ENCODE measurements at places on chromosomes 6 and 20.

GRCh38 chr6:158037771-158038170 is 56.1 kb downstream of the SYNJ2 start:
- DNase-seq = no peak

DNA sequence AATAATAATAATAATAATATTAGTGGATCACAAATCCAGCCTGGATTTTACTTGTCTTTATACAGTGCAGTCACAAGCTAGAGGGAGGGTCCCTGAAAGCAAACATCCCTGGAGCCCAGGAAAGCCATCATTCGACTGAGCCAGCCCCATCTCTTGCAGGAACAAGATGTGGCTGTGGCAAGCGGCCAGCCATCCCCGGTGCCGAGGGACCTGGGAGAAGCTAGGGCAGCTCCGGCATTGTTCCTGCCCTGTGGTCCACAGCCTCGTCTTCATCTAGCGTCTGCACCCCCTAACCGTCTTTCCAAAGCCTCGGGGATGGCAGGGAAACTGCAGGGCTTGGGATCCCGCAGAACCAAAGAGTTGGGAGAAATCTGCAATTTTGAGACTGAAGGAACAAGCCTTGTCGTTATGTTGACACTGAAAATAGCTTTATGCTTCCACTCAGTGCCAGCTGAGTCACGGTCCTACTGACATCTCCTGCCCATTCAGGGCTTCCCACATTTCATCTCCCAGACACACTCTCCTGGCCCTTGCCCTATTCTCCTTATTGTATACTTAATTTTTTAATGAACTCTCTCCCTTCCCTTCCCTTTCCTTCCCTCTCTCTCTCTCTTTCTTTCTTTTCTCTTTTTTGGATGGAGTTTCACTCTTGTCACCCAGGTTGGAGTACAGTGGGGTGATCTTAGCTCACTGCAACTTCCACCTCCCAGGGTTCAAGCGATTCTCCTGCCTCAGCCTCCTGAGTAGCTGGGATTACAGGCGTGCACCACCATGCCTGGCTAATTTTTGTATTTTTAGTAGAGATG is 62.5 kb upstream of the ZNFX1 start:
- DNase-seq = no peak

DNA sequence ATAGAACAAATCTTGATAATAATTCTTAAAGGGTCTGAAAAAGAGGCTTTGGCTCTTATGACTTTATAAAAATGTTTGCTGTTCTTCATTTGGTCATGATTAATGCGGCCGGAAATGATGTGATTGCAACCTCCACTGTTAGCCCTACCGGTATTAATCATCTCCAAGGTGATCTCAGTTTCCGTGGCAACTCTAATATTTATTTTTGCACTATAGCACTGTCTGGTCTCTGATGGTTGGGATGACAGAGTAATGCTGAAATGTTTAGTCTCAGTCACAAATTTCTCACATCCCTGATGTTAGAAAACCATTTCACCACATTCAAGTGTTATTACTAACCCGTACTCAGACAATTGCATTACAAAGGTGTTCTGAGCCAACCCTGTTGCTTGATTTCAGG is 87.4 kb downstream of the TMEM200A start:
- no peak for DNase-seq

DNA sequence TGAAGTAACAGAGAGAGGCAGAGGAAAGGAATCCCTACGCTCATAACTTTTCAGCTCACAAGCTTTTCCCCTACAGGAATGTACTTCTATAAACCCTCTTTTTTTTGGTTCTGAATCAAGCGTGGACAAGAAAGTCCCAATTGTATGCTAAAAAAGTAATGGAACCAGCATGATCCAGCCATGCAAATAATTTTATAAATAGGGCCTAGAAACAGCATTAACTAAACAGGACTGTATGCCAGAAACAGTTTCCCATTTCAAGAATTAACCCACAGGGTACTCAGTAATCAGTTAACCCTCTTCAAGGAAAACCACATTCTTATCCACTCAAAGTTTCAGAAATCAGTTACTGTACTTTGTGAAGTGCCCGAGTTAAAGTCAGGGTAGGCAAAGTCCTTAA is 87.0 kb upstream of the HMGCLL1 start:
- DNase-seq = no peak

DNA sequence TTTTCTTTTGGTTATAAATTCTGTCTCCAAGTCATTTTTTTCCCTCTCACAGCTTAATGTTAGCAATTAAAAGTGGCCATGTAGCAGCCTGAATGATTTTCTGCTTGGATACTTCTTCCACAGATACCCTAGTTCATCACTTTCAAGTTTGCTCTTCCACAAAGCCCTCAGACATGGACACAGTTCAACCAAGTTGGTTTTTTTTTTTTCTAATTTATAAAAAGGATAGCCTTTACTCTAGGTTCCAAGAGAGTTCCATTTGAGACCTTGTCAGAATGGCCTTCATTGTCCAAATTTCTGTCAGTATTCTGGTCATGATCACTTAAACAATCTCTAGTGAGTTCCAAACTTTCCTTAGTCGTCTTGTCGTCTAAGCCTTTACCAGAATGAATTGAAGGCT is 40.0 kb downstream of the RSPH3 start:
- no peak for DNase-seq

DNA sequence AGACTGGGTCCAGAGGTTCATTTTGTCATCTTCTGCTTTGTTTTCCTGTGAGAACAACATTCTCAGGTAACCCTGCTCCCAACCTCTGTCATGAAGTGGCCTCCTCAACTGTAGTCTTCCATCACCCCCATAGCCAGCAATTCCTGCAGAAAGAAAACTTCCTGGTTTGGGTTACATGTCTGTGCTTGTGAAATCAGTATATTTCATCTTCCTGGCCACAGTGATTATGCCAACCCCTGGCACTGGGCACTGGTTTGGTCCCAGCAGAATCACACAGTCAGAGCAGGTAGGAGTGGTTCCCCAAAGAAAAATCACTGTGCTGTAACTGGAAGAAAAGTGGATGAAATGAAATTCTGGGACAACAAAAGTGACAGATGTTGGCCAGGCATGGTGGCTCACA is 52.5 kb downstream of the CRYBG1 start:
- DNase-seq = no peak

Measured in CD4-positive, alpha-beta T cell treated with Interferon gamma for 1 hour (primary cell).